D721Med (cell line): ENCODE measurements at places on chromosomes 5 and 9.

DNA sequence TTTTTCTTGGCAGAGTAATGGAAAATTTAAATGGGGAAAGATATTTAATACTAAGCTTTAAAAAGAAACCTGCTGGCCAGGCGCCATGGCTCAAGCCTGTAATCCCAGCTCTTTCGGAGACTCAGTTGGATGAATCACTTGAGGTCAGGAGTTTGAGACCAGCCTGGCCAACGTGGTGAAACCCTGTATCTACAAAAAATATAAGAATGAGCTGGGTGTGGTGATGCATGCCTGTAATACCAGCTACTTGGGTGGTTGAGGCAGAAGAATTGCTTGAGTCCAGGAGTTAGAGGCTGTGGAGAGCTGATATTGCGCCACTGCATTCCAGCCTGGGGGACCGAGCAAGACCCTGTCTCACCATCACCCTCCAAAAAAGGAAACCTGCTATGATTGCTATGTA, 32.8 kb downstream of the TUT7 start:
- DNase-seq = no peak

DNA sequence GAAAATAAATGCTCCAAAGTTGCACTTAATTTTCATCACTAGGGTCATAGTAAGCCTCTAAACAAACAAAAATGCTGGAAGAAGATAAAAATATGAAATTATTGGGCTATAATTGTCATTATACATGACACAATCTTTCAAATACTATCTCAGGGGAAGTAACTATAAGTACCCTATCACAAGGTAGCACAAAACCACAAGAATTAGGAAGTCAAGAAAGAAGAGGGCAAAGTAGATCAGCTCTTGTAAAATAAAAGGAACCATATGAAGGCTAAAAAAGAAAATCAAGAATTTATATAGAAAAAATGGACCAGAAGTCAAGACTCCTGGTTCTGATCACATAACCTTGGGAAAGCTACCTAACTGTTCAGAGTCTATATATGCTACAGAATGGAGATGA, 48.1 kb downstream of the DIAPH1 start:
- DNase-seq = no peak

DNA sequence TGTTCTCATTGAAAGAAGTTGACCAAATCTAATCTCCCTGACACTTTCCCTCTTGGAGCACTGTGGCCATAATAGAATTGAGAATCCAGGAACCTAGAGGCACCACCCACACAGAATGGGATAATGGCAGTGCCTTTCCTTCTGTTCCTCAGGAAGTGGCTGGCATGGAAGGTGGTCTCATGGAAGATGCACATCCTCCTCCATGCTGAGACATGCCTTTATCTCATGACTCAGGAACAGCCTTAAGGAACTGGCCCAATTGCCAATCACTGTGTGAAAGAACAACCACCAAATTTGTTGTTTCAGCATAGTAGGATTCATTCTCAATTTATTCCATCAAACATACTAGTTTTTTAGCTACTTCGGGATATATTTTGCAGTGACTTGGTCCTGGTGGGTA, 137.5 kb upstream of the RASGRF2 start:
- no peak for DNase-seq

GRCh38 chr5:174307656-174308271, 262.3 kb downstream of the NSG2 start:
- no peak for DNase-seq

- no peak for DNase-seq
These were observed 129.9 kb downstream of the TLE4 start for GRCh38 chr9:79701651-79702050.

- DNase-seq = no peak
These were observed 256.8 kb upstream of the ADAMTS16 start for GRCh38 chr5:4883360-4883759.

- no peak for DNase-seq
These were observed 849 bp downstream of the RORB start for GRCh38 chr9:74497748-74498620.

GRCh38 chr5:55226027-55226933, 835 bp downstream of the MCIDAS start:
- peak; percentile 86 for DNase-seq

DNA sequence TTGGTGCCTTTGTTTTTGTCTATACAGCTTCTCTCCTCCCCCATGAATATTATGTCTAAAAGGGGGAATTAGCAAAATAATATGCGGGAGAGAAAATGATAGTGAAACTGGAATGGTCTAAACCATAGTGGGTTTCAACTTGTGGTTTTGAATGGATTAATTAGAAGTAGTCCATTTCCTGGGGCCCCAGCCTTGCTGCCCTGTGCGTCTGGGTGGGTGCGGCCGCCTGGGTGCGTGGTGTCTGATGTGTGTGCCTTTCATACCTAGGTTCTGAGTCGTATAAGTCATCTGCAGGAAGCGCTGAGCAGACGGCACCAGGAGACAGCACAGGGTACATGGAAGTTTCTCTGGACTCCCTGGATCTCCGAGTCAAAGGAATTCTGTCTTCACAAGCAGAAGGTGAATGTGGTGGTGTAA, 120.0 kb upstream of the CACNA1B start:
- no peak for DNase-seq

DNA sequence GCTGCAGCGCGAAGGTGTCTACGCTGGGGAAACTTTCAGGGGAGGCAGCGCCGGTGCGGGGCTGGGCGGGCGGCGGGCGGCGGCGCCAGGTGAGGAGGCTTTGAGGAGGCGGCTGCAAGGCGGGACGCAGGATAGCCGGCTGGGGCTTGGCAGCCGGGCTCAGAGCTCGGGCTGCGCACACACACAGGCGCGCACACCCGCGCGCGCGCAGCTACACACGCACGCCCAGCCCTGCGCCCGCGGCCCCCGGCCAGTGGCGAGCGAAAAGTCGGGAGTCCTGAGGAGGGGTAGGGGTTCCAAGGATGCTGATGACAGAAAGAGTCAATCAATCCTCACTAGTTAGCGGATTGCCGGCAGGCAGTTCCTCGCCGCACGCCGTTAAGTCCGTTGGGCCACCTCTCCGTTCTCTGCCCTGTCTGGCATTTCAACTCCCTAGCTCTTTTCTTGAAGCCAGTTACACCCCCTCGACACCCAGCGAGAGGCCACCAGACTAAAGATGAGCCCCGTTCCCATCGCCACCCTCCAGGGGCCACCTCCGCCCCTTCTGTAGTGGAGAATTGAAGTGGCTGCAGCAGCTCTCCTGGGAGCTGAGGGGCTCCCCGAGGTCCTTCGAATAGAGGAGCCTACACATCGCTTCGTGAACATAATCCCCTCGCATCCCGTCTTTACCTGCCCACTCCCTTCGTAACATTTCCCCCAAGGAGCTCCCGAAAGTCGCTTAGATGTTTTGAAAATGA, 1640.3 kb upstream of the C9orf72 start:
- DNase-seq = no peak

- DNase-seq = no peak
These were observed 51.8 kb downstream of the WDR36 start for GRCh38 chr5:111143910-111144309.

- DNase-seq = no peak
These were observed 93.6 kb upstream of the TNC start for GRCh38 chr9:115211413-115212124.

DNA sequence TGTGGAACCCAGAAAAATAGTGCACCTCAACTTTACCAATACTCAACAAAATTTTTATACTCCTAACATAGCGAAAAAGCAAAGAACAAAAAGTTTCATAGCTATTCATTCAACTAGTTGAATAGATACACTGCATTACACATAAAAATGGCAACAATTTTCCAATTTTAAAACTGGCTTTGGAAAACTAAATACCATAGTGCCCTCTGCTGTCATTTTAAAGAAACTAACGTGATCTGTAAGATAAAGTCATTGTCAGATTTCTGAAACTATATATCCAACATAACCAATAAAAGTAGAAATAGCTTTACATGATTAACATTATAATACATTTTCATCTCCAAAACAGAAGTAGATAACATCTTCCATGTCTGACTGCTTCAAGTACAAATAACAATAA, 31.6 kb downstream of the DTWD2 start:
- DNase-seq = no peak

DNA sequence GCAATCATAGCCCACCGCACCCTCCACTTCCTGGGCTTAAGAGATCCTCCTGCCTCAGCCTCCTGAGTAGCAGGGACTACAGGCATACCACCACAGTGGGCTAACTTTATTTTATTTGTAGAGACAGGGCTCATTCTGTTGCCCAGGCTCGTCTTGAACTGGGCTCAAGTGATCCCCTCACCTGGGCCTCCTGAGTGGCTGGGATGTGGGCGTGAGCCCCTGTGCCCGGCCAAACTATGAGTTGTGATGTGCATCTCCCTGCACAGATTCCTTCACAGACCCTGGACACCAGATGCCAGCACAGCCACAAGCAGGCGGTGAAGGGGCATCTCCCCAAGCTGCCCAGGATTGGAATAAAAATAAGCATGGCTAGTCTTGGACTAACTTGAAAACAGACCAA, 244.9 kb upstream of the IRX1 start:
- no peak for DNase-seq

GRCh38 chr9:99340281-99340680, 118.2 kb downstream of the SEC61B start:
- no peak for DNase-seq

DNA sequence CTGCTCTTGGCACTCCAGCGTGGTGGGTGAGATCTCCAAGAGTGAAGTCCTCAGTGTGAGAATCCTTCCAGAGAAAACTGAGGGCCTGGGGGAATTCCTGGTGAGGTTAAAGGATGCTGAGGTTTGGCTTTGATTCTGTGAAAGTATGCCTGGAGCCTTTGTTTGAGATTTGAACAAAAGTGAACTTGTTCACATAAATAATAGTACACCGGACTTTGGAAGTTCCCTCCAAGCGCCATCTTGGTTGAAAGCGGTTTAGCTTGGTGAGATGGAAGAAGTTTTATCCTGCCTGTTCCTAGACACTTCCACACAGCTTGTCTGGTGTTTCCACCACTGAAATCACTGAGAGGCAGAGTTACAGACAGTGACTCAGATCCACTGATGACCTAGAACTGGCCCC, 286.4 kb downstream of the NTRK2 start:
- no peak for DNase-seq

- no peak for DNase-seq
These were observed 92.8 kb downstream of the MVB12B start for GRCh38 chr9:126419475-126419874.
